SK-N-MC (cell line): ENCODE measurements at places on chromosomes 13 and 19.

GRCh38 chr13:30034458-30034795, 184.0 kb upstream of the UBL3 start:
- DNase-seq, result no peak

DNA sequence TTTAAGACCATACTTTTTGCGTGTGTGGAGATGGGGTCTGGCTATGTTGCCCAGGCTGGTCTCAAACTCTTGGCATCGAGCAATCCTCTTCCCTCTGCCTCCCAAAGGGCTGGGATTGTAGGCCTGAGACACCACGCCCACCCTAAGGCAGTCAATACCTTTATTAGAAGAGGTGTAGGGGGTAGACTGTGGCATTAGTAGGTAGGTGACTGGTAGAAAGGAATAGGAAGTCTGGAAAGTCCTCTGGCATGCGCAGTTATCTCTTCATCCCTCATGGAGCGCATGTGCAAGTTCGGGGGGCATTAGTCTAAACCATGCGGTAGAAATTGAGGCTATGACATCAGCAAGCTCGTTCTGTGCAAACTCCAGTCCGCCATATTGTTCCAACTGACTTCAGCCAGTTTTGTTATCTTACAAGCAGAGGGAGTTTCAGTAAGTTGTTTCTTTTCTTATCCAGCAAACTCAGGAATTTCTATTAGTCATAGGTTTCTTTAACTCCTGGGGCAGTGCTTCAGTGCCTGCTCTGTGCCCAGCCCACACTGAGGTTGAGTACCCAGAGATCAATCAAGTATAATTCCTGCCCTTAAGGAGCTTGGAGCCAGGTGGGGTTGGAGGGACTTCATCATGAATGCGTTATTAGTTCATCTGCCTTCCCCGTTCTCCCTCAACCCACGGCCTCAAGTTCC, 7.3 kb upstream of the RANBP3 start:
- DNase-seq, result no peak

GRCh38 chr19:42512743-42513304, 15.5 kb downstream of the CEACAM1 start:
- no peak for DNase-seq

GRCh38 chr19:18320865-18321733, 1.8 kb downstream of the LSM4 start:
- DNase-seq, result no peak

DNA sequence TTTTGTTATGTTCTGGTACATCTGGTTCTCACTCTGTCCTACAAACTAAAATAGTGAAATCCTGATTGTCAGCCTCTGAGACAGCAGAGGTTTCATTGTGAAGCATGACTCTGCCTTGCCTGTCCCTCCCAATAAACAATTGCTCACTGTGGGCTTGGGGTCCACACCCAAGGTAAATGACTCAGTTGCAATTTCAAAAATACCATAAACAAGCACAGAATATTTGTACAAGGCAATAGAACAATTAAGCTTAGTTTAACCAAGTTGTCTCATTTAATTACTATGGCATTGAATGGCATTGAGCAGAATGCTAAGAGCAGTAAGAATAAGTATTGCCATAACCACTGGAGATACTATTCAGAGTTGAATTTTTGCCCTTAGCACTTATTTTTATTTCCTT, 353.6 kb downstream of the SPRY2 start:
- no peak for DNase-seq

GRCh38 chr19:39998501-39998900, 1.6 kb downstream of the ZNF546 start:
- no peak for DNase-seq

- DNase-seq, result no peak
Observed at GRCh38 chr13:48782429-48782840, 128.7 kb downstream of the CYSLTR2 start.

DNA sequence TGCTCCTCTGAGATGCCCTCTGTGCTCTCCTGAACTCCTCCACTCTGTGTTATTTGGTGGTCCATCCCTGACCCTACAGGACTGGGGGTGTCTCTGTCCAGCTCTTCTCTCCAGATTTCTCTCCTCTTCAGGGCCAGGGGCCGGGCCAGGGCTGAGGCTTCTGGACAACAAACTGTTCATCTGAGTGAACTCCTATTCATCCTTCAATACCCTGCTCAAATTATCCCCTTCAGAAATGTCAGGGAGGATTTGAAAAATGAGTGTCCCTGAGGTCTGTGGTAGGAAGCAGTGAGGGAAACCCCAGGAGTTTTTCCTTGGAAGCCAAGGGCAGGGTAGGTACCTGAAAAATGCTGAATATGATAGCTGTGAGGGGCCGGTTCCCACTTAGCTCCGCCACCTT, 7.6 kb downstream of the PDE4C start:
- DNase-seq, result no peak

DNA sequence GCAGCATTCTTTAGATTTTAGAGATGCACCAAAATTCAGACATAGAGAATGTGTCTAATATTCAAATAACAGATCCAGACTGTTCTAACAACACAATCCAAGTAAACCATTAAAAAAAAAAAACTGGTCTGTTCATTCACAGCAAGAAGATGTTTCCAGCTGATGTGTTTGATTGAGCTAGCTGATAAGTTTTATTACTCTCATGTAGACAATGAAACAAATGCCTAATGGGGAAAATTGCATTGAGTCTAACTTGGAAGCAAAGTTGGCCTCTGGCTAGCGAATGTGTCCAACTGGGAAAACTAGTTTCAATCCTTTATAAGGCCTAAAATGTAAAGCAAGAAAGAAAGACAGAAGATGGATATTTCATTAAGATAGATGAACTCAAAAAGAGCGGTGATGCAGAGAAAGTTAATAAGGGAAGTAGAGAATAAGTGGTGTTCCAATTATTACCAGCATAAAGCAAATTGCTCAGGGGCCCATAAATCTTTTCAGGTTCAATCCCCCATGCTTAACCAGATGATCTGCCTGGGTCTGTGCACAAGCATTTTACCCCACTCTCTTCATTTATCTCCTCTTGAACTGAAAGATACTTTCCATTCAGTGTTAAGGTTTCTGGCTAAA, 54.2 kb downstream of the PCDH9 start:
- no peak for DNase-seq

DNA sequence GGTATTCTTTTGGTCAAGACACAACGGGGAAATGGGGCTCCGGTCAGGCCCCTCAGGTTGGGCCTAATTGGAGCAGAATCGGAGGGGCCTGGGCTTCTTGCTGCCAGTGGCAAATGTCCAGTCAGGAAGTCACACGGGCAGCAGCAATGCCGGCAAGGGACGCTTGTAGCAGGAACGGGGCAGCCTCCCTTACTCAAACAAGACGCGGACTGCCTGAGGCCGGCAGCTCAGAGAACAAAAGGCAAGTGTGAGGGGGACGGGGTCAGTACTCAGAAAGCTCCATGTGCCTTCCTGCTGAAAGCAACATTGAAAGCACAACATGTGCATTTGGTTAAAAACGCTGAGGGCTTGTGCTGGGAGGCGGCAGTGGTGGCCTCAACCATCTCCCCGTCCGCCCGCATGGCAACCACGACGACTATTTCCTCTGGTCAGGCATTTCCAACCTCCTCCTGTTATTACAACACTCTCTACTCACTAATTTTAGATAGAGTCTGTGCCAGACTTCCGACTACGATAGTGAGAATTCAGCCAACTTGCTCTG, 20.5 kb upstream of the RASA3 start:
- no peak for DNase-seq

DNA sequence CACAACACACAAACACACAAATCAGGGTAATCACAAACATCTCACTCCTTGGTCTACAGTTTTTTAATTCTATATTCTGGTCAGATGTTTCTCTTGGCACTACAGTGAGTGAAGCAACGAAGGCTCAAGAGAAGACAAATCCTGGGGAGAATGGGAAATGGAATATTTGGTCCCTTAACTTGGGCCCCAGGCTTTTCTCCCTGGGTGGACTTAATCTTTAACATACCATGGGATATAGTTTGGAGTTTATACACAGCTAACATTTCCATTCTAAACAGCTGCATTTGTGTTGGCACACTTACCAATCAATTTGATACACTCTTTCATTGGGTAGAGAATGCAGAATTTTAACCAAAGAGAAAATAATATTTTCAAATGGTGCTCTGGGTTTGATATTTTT, 1132.6 kb upstream of the SLC10A2 start:
- no peak for DNase-seq

GRCh38 chr19:15432629-15433518, 14.1 kb upstream of the AKAP8L start:
- no peak for DNase-seq

- DNase-seq, result no peak
Observed at GRCh38 chr19:19485161-19485997, 30.0 kb downstream of the TSSK6 start.

DNA sequence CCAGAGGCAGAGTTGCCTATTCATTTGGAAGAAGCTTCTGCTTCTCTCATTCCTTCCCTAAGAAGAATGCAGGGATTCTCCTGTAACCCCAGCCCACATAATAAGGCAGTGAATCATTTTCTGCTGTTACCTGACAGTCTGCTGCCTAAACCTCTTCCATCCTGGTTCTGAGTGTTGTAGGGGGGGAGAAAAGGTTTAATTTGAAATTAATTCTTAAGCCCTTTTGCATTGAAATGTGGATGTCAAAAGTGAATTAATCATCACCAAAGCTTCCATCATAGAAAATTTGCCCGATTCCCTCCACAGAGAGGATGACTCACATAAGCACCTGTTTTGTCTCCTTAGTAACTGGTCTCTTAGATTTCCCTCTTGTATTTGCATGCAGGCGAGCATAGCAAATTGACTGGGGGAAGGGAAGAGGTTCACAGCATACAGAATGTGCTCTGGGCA, 146.7 kb upstream of the FNDC3A start:
- no peak for DNase-seq

DNA sequence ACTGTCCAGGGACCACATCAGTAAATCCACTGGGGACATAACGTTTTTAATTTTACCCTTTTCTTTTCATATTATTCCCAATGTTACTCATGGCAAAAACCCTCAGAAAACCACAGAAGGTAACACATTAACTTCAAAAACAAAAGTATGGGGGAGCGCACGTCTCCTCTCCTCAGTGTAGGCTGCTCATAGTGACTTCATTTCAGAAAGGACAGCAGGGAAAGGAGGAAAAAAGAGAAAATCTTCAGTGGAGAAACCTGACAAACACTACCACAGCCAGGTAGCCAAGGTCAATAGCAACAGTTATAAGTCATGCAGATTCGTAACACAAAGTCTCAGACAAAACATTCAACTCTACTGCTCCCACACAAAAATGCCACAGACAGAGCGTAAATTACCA, 21.4 kb downstream of the DZIP1 start:
- DNase-seq, result no peak

DNA sequence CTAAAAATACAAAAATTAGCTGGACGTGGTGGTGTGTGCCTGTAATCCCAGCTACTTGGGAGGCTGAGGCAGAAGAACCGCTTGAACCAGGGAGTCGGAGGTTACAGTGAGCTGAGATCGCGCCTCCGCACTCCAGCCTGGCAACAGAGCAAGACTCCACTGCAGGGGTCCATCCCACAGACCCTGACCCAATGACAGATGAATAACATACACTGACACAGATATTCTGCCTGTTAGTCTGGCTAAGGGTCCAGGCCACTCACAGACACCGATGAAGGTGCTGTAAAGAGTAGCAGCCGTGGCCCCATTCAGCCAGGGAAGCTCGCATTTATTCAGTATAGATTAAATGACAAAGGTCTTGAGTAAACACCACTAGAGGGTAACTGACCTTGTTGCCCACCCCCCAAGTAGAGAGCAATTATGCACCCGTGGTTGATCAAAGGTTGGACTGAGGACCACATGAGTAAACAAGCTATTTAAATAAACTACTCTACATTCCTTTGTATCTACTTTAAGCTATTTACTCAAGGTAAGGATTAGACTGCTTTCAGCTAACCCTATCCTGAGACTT, 8.5 kb upstream of the CRYL1 start:
- no peak for DNase-seq

DNA sequence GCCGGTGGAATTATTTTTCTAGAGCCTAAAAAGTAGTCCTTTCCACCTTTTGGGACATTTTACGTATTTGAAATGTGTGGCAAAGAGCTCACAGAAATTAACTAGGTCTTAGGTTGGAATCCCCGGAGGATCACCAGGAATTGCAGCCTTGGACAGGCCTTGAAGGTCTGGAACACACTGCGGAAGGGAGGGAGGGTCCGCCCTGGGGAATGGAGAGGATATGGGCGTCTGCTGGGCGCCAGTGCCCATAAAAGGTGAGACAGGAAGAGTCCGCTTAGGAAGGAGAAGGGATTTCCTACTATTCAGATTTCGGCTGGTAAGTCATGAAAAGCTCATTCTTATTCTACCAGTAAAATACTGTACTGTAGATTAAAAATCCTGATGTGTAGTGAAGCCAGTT, 111.9 kb downstream of the COL4A2 start:
- no peak for DNase-seq

DNA sequence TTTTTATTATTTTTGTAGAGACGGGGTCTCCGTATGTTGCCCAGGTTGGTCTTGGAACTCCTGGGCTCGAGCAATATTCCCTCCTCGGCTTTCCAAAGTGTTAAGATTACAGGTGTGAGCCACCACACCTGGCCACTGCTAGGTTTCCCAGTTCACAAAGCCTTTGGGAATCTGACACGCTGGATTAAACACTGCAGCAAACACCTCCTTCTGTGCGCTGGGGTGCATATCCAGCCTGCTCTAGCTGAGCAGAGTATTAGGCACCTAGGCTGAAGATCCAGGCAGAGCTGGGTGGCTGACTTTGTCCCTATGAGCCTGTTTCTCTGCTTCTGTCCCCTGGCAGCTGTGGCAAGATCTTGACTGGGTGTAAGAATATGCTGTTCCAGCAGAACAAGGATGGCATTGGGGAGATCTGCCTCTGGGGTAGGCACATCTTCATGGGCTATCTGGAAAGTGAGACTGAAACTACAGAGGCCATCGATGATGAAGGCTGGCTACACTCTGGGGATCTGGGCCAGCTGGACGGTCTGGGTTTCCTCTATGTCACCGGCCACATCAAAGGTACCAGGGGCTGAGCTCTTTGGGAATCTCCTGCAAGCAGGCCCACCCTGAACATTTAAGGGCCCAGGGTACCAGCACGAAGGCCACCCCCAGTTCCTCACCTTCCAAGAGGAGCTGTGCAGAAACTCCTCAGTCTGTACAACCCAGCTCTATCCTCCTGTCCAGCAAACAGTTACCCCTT, 49.8 kb downstream of the ACSBG2 start:
- DNase-seq, result no peak

- no peak for DNase-seq
Observed at GRCh38 chr19:39937094-39937720, 2.8 kb upstream of the FCGBP start.

DNA sequence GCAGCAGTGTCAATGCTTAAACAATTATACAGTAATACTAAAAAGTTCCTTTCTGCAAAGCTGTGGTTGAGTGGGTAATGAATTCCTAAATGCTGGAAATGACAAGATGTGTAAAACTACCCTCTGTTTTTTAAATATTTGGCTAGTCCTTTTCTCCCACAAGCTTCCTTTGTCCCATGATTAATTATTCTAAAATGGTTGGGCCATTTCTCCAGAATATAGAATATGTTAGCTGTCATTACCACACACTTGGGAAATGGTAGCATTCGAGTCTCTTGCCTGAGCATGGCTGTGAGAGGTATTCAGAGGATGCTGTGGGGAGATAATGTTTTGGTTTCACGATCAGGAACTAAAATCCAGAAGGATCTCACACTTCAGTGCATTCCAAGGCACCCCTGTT, 1185.8 kb downstream of the UQCRFS1 start:
- no peak for DNase-seq

- DNase-seq, result no peak
Observed at GRCh38 chr19:47230054-47230920, 712 bp downstream of the BBC3 start.
